ENCODE measurements at places on chromosomes 11 and 22. TPM values are rescaled to one million over a fixed set of nuclear protein-coding genes. Genes with fewer than 3 reads are reported as not detected.
A peak's percentile ranks its signal among the peaks of the same experiment; 100 is the strongest.

PIM3 gene
- 79.3 TPM for total RNA-seq

OR8G1 gene
- total RNA-seq = not detected

SLC15A3 gene
- total RNA-seq = 62.9 TPM

OR2D2 gene
- 0.94 TPM for total RNA-seq

FREY1 gene
- total RNA-seq = not detected

UNC93B1 gene
- 128 TPM for total RNA-seq

CCDC34 gene
- 3.8 TPM for total RNA-seq

KCTD14 gene
- not detected for total RNA-seq

KAT5 gene
- 76.4 TPM for total RNA-seq

- no peak for DNase-seq
Measured at GRCh38 chr11:60195923-60196368, 13.1 kb upstream of the MS4A6A start.

DNA sequence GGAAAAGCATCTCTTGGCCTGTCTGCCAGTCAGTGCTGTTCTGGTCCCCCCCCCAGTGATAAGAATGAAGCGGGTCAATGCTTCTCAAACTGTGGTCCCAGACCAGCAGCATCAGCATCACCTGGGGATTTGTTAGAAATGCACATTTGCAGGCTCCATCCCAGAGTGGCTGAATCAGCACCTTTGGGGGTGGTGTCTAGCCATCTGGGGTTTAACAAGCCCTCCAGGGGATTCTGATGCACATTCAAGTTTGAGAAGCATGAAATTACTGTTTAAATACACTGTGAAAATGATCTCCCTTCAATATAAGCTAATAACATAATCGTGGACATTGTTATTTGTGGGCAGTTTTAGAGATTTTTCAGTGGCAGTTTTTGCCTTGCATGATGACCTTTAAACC, 133.5 kb downstream of the MYO18B start:
- no peak for DNase-seq

- no peak for DNase-seq
Measured at GRCh38 chr11:44188643-44189042, 93.2 kb downstream of the EXT2 start.

DNA sequence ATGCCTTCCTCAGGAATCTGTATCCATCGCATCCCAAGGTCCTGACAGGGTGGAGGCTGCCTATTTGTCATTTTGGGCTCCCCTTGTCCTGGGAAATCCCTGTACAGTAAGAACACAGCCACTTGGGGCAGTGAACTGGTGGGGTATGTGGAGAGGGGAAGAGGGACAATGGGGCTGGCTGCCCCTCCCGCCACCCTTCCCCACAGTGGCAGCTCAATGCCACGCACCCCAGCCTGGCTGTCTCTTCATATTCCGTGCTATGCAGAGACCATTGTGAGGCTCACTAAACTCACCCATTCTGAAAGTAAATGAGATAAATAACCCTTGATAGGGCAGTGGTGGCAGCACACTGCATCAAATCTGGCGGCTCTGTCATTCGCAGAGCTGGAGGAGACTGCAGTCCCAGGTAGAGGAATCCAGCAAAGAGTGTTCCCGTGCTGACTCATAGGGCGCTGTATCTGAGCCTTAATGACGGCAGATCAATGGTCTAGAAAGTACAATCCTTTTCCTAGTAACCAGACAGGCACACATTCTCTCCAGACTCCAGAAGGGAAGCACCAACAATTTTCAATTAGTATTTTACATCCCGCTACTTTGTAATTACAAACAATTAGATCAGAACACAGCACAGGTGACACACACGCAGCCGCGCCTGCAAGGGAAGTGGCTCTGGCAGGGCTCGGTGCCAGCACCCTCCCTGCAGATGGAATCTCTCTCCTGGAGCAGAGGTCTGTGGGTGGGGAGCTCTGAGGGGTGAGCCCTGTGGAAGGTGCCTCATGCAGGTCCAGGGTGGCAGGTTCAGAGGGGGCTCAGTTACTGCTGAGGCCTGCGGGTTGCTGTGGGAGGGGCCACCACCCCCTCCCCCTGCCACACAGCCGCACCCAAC, 167.9 kb upstream of the B3GAT1 start:
- DNase-seq = no peak

GRCh38 chr22:17217179-17217578, 2.1 kb downstream of the ADA2 start:
- no peak for DNase-seq

DNA sequence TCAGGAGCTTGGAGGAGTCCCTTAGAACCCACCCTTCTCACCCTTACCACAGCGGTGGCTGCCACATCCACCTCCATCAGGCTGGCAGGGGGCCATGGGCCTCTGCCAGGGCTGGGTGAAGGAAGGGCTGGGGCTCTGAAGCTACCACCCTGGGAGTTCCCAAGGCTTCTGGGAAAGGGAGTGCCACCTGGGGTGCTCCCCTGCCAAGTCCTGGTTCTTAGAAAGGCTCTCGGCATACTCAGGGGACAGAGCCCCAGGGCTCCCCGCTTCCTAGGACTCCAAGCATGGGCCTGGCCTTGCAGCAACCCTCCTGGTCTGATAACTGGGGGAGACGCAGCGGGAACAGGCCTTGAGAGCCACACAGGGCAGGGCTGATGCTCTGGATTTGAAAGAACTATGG, 438 bp upstream of the PLA2G3 start:
- DNase-seq = no peak

- DNase-seq = no peak
Measured at GRCh38 chr11:93659841-93660240, 1.6 kb upstream of the CEP295 start.

- DNase-seq = no peak
Measured at GRCh38 chr22:41348964-41349484, 32.7 kb upstream of the TEF start.

GRCh38 chr11:125402435-125402834, 93.6 kb downstream of the FEZ1 start:
- DNase-seq = peak; percentile 4

All from spleen (tissue), 13 donors.